Stimulated activated CD4-positive, alpha-beta T cell treated with anti-CD3 and anti-CD28 coated beads, Interleukin-12 subunit alpha, Interleukin-12 subunit beta, amount 100 ng/mL, for 24 hours (primary cell): ENCODE measurements at places on chromosomes 7 and 10.

- no peak for DNase-seq
These were observed 3.7 kb downstream of the GCC1 start for GRCh38 chr7:127581716-127582115.

GRCh38 chr7:105613611-105614330, 32.5 kb upstream of the EFCAB10 start:
- no peak for DNase-seq

- no peak for DNase-seq
These were observed 631 bp downstream of the POR start for GRCh38 chr7:75915416-75916156.

- no peak for DNase-seq
These were observed 22.6 kb downstream of the CCDC3 start for GRCh38 chr10:12978891-12979290.

GRCh38 chr10:113061054-113061430, 111.0 kb downstream of the TCF7L2 start:
- no peak for DNase-seq
